ENCODE measurements at places on chromosomes 6 and 20. TPM values are rescaled to one million over a fixed set of nuclear protein-coding genes. Genes with fewer than 3 reads are reported as not detected.

The BNIP5 gene
- polyA plus RNA-seq: 8.6 TPM

The PAX1 gene
- not detected for polyA plus RNA-seq

The SEL1L2 gene
- not detected for polyA plus RNA-seq

The RSPO4 gene
- 0.09 TPM for polyA plus RNA-seq

The UBE2C gene
- polyA plus RNA-seq: 29.6 TPM

The RBL1 gene
- 0.60 TPM for polyA plus RNA-seq

The POM121L2 gene
- polyA plus RNA-seq: not detected

The STMND1 gene
- polyA plus RNA-seq: 2.1 TPM

The GPR6 gene
- not detected for polyA plus RNA-seq

The BTBD9 gene
- 4.6 TPM for polyA plus RNA-seq

The TINAG gene
- 19.8 TPM for polyA plus RNA-seq

The LY6G6C gene
- polyA plus RNA-seq: 1.2 TPM

The SIRPD gene
- not detected for polyA plus RNA-seq

The RIPPLY2 gene
- 0.41 TPM for polyA plus RNA-seq

The MUC21 gene
- 0.19 TPM for polyA plus RNA-seq

The SLC17A3 gene
- polyA plus RNA-seq: not detected

The CTCFL gene
- polyA plus RNA-seq: not detected

The RAB32 gene
- 61.3 TPM for polyA plus RNA-seq

The PHACTR3 gene
- 1.5 TPM for polyA plus RNA-seq

The C6orf52 gene
- polyA plus RNA-seq: not detected

The SDHAF4 gene
- 14.4 TPM for polyA plus RNA-seq

The TCF21 gene
- polyA plus RNA-seq: 6.0 TPM

The SHLD1 gene
- polyA plus RNA-seq: 18.7 TPM

The C6orf15 gene
- not detected for polyA plus RNA-seq
